NCI-H1105 treated with DMSO at 0.1 percent for 48 hours (cell line): ENCODE measurements at places on chromosomes 12 and 14.
A peak's percentile ranks its signal among the peaks of the same experiment; 100 is the strongest.

DNA sequence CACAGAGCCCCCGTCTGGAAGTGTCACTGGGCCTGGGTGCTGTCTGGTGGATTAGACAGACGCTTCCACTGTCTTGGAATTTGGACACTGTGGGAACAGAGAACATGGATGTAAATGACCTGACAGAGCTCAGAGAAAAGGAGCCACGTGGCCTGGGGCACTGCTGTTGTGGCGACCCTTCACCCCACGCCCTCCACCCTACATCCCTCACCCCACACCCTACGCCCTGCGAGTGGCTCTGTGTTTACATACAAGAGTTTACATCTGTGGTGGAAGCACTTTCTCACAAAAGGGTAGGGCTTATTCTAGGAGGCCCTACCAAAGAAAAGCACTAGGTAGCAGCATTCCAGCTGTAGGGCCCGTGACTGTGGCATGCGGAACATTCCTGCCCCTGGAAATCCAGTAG, 47.7 kb downstream of the B4GALNT3 start:
- DNase-seq, result no peak

DNA sequence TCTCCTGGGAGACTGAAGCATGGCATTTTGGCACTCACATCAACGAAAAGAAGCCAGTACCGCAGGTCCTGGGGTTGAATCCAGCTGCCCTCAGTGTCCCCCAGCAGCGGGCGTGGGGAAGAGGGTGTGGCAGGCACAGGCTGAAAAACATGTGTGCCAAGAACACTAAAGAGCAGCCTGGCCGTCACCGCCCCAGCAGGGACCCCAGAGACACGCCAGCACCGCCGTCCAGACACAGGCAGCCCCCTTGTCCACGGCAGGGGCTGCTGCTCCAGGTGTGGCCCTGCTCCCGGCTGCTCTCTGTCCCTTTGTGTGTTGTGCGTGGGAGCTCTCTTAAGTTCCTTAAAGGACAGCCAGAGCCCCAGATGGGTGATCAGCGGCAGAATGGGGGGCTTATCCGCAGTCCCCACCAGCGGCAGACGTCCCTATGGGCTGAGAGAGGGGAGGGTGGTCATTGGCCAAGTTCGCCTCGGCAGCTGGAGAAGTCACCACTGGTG, 556 bp downstream of the PHETA1 start:
- peak; percentile 33 for DNase-seq

DNA sequence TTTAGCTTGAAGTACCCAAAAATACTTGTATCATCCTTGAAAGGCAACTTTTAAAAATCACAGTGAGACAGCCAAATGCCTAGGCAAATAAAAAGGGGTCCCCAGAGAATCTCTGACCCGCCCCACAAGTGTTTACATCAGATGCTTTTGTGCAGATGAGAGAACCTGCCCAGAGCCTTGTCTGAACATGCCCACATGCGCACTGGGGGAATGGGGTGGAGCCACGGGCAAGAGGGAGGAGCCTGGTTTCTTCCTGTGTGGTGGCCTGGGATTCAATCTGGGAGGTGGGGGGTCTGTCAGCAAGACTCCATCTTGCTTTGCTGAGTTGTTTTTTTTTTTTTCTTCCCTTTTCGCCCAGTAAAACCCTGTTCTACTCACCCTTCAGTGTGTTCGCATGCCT, 381.7 kb upstream of the CCDC196 start:
- DNase-seq, result no peak

DNA sequence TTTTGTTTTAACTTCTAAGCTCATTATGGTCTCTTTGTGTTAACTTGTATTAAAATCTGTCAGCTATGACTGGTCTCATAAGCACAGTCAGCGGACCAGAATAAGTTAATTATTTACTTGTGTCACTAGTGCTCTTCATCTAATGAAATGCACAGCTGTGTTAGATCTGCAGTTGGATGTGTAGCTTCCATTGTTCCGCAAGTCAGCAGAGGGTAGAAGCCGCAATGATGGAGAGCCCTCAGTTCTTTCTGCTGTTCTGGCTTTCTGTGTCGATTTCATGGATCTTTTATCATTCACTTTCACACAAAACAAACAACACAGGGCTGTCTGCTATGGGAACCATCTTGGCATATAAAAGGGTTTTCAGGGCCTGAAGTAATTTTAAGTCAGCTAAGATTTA, 89.3 kb upstream of the RFX4 start:
- no peak for DNase-seq

DNA sequence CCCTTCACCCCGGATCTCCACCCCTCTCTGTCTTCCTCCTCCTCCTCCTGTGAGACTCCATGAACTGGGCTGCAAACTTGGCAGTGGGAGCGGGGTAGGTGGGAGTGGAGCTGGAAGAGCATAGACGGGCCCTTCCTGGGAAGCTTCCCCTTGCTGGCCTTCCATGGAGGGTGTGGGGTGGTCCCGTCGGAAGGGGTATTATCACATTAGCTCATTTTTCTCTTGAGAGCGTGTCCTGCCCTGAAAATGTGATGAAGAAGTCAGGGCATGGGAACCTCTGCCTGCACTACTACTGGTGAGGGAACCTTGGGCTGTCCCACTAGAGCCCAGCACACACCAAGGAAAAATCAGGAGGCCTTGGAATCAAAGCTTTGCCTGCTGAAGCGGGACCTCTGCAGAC, 66.5 kb downstream of the CACNA1C start:
- DNase-seq, result no peak

DNA sequence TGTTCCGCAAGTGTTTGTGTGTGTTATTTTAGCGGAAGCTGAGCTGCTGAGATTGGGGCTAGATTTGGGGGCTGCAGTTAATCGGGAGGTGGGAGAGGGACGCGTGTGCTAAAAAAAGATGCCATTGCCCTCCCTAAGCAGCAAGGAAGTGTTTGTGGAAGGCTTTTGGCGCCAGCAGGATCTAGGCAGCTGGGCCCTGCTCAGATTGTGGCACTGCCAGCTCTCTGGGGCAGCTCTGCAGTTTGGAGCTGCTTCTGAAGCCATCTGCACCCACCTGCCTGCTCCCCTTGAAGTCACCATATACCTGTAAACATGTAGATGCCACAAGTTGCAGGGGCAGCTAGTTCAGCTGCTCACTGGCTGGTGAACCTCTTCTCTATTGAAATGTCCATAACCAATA, 28.8 kb downstream of the TPCN1 start:
- no peak for DNase-seq

DNA sequence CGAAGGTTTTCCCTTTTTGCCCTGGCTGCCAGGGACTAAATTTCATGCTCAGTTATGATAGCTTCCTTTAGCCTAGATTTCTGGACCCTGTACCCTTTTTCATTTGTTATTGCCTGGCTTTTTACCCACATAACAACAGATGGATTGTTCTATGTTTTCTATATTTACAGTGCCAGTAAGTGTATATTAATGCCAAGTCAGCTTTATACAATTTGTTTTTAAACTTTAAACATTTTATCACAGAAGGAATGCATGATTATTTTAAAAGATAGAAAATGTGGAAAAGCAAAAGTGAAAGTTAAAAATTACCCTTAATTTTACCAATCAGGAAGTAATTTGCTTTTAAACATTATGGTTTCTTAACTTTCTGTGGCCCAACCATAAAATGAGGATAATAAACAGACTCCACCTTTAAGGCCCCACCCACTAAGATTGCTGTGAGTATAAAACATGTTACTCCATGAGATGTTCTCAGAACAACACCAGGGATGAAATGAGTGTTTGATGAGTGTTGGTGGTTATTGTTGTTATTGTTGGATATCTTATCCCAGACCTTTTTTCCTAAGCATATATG, 496.8 kb downstream of the EGLN3 start:
- DNase-seq, result no peak

DNA sequence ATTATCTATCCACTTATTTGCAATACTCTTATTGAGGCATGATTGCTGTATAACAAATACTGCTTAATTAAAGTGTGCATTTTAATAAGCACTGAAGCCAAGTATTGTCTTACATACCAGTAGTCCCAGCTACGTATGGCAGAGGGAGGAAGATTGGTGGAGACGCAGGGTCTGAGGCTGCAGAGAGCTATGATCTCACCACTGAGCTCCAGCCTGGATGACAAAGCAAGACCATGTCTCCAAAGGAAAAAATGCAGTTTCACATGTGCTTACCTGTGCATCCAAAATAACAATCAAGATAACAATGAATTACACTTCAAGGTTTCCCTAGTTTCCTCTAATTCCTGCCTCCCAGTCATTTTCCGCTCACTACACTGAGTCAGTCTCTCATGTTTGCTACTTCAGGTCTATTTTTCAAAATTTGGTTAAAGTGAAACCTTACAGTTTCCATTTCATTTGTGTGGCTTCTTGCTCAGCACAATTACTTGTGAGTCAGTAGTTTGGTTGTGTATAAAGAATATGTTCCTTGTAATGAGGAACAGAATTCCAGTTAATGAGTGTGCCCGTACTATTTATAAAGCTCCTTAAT, 1250.1 kb downstream of the TMEM121 start:
- no peak for DNase-seq

DNA sequence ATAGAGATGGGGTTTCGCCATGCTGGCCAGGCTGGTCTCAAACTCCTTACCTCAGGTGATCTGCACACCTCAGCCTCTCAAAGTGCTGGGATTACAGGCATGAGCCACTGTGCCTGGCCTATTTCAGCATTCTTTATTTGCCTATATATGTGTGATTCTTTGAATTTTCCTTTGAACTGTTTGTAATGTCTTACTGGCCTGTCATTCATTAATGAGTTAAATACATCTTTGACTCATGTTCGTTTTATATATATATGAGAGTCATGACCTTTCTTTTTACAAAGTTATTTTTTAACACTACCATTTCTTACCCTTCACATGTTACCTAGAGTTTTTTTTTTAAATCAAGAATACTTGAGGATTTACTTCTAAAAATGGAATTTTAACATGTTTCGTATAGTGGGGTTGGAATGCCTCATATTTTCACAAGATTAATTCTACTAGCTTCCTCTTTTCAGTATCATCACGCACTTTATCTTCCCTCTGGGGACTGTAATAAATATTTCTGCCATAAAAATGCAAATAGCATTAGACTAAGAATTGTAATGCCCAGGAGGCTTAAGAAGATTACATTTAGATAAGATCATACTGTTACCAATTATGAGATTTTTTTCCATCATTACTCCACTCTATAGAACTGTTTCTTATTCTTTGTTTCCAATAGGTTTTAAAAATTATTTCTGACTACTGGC, 66.7 kb downstream of the NTN4 start:
- DNase-seq, result no peak

DNA sequence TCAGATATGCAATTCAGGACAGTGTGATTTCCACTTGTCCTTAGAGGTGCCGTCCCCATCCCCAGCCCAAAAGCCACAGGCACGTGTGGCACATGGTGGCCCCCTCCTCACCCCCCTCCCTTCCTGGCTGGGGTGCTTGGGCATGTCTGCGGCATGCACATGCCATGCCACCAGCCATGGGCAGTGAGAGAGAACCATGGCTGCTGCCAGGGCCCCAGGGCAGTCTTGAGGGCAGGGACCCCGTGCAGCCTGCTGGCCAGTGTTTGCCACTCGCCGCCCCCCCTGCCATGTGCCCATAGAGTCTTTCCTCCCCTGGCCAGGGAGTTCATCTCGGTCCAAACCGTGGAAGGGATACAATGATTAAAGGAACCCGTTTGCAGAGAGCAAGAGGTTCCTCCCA, 41.5 kb downstream of the TNFAIP2 start:
- no peak for DNase-seq

DNA sequence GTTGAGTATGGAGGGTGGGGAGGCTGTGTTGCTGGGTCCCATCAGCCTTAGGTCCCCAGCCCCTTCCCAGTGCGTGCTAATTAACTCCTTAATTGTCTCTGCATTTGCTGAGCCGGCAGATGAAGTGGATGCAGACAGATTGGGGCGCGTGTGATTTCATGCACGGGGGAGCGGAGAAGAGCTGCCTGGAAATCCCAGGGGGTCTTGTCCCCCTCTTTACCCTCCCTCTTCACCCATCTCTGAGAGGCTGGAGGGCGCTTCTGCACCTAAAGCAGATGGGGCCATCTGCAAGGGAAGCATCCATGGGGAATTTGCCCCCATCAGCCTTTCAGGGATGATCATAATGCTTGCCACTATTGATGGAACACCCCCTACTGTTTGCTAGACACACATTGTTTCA, 4.4 kb upstream of the ASIC1 start:
- no peak for DNase-seq

- DNase-seq, result no peak
Measured at GRCh38 chr14:21699551-21699950, 25.9 kb upstream of the OR4E1 start.

- DNase-seq, result no peak
Measured at GRCh38 chr14:26067786-26068459, 529.9 kb downstream of the NOVA1 start.

DNA sequence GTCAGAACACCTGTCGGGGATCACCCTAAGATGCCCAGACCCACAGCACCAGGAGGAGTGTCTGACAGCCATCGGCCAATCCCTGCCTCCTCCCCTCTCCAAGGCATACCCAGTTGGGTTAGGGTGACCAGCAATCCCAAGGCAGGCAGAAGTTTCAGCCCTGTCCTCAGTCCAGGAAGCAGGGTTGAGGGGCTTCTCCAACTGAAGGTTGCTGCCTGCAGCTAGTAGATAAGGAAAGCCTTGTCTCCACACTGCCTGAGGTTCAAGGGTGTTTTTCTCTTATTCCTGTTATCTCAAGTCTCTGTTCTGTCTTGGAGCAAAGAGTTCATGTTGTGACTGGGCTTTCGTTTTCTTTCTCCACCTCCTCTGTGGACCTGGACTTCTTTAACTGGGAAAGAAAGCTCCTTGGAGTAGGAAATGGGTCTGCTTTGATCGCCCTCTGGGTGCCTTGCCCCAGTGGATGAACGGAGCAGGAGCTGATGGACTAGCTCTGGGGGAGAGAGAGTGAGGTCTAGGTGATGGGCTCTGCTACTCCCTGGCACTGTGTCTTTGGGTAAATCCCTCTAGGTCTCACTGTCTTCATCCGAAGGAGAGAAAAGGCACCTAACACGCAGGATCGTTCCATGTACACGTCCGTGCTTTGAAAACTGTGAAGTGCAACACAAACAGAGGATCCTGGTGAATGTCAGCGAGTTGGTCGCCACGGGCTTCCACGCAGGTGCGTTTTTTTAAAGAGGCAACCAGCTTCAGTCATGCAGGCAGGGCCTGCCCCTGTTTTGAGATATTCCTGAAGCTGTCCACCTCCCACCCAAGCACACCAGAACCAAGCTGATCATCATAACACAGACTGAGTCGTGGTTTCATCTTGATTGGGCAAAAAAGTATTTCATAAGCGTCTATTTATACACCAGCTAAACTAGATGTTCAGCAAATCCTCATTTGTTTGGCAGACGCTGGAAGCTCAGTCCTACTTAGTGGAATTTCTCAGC, 52.5 kb upstream of the FOXN3 start:
- no peak for DNase-seq

DNA sequence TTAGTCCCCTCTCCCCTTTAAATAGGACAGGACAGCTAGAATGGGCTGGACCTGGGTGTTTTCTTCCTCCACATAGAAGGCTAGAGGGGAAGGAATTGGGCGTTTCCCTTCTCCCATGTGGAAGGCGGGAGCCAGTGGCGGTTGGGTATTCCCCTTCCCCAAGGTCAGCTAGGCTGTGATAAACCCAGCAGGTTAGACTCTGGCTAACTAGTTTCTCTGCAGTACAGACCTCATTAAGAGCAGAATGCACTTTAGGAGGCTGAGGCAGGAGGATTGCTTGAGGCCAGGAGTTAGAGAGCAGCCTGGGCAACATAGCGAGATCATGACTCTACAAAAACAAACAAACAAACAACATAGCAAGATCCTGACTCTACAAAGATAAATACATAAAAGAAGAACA, 92.6 kb downstream of the BEGAIN start:
- DNase-seq, result no peak
